Hindlimb muscle (tissue), 1 donor: ENCODE measurements at places on chromosomes 12 and 14. TPM values are rescaled to one million over a fixed set of nuclear protein-coding genes. Genes with fewer than 3 reads are reported as not detected.

CLEC4A gene
- polyA plus RNA-seq, result 2.7 TPM

DNA sequence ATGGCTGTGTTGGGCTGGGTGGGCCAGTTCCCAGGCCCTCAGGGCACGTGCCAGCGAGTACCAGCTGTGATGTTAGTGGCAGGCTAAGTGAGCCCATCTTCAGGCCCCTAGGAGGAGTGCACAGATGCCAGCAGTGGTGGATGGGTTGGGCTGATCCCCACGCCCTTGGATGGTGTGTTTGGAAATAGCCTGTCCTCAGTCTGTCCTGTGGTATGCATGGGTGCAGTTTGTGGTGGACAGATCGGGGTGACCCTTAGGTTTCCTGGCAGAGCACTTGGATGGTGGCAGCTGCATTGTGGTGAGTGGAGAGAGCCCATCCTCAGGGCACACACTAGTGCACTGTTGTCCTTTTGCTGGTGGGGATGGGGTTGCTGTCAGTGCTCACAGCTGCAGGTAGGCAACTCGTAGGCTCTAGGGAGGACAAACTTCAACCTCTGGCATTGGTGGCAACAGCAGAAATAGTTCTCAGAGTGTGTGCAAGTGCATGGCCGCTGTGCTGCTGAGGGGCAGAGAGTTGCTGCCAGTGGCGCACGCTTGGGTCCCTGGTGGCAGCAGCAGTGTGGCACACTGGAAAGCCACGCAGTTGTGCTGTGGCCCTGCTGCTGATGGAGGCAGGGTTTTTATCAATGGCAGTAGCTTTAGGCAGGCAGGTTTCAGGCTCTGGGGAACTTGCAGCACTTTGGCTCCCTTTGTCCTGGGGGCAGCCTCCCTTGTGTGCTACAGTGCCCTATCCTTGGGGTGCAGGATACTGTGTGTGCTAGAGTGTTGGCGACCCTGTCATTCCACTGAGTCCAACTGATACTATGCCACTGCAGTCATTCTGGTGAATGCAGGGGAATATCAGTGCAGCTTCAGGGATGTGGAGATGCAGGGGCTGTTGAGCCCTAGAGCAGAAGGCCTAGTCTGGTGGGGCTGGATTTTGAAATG lies 65.5 kb downstream of the FBXO33 start:
- DNase-seq, result no peak

DNA sequence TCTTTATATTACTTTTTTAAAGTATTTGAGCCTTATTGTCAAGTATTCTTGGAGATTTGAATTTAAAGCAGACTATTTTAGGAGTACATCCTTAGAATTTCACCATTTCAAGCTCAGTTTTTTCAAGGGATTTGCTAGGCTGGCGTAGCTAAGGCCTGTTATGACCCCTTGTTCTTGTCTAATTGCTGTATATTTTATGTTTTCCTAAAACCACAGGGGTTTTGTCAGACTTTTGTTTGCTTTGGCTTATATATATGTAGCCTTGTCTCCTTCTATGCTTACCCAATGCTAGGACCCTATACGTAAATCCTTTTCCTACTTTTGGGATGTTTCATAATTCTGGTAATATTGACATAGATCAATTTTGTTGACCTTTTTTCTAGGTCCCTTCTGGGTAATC lies 147.0 kb upstream of the SYT10 start:
- no peak for DNase-seq

CLEC4D gene
- polyA plus RNA-seq, result not detected

EPYC gene
- not detected for polyA plus RNA-seq

DNA sequence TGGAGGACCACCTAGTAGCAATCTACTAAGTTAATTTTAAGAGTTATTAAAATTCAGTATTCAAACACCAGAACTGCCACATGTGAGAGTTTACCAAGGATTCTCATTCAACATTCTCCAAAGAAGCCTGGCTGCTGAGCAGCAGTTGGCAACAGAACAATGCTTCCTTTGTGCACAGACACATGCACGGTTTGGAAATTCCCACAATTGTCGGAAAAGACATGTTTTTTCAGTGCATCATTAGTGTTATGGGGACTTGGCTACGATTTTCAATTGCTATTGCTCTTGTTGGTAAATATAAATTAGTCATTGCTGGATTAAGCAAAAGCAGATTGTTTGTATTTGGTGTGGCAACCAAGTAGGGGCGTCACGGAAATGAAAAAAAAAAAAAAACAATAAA lies 22.2 kb downstream of the ST8SIA1 start:
- DNase-seq, result peak; percentile 82

GRCh38 chr12:50934981-50935807 lies 17.1 kb upstream of the HIGD1C start:
- no peak for DNase-seq

- no peak for DNase-seq
Observed at GRCh38 chr14:50501642-50502041, 30.7 kb downstream of the MAP4K5 start.

- DNase-seq, result peak; percentile 68
Observed at GRCh38 chr14:31877255-31877798, 199.8 kb upstream of the ARHGAP5 start.

GRCh38 chr12:31323391-31324115 lies 2.4 kb downstream of the SINHCAF start:
- peak; percentile 32 for DNase-seq

KRT75 gene
- not detected for polyA plus RNA-seq

DNA sequence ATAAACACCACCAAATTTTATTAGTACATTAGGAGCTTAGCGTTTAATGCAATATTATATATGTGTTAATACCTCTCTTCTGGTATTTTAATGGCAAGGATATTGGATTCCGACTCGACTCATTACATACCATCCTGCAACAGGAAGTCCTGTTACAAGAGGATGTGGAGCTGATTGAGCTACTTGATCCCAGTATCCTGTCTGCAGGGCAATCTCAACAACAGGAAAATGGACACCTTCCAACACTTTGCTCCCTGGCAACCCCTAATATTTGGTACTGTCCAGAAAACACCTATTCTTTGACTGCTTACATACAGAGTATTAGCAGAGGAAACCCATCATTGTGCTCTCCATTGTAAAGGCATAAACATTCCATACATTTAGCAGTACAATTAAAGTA lies 45.2 kb downstream of the VEZT start:
- DNase-seq, result peak; percentile 11

GRCh38 chr14:74552623-74553022 lies 59.1 kb downstream of the ISCA2 start:
- peak; percentile 47 for DNase-seq

UNC119B gene
- 11.0 TPM for polyA plus RNA-seq

DNA sequence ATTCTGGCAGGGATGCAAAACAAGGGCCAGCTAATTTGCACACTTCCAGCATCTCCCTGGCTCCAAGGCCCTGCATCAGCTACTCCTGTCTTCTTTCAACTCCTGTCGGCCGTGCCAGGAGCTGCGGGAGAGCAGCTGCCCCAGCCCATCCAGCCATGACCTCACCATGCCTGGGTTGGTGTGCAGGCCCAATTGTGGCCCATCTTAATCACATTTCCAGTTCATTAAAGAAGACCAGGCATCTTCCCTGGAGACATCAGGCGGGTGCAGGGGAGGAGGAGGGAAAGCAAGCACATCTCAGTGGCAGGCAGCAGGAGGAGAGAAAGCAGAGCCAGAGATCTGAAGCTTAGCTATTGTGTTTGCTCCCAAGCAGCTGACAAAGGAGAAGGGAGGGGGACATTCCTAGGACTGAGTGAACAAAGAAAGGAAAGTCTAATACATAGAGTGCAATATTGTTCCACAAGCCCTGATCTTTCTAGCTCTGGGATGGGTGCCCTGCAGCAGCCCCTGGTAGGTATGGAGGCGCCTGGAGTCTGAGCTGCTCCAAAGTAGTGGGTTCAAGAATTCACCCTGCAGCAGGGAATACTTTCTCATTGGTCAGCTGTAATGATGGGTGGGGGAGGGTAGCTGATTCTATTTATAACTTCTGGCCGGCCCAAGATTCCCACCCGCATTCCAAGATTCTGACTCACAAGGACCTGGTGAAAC lies 40.1 kb downstream of the VWF start:
- no peak for DNase-seq

GRCh38 chr14:51511265-51511664 lies 140.4 kb upstream of the FRMD6 start:
- no peak for DNase-seq

DNA sequence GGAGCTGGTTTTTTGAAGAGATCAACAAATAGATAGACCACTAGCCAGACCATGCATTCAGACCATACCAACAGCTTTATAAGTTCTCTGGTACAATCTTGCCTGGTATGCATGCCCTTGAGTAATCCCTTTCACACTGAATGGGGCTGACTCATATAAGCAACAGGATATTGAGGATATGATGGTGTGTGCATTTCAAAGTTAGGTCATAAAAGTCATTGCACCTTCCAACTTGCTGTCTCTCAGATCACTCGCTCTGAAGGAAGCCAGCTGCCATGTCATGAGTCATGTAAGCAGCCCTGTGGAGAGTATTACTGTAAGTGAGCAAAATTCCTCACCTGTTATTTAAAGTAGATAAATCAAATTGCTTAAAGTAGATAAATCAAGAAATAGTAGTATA lies 45.0 kb upstream of the OR6J1 start:
- DNase-seq, result no peak

PPM1A gene
- polyA plus RNA-seq, result 69.0 TPM

MFAP5 gene
- polyA plus RNA-seq, result 89.8 TPM

STRN3 gene
- 44.3 TPM for polyA plus RNA-seq

MYH6 gene
- 3.2 TPM for polyA plus RNA-seq

INHBE gene
- 0.90 TPM for polyA plus RNA-seq

- no peak for DNase-seq
Observed at GRCh38 chr14:55123852-55124639, 5.0 kb upstream of the LGALS3 start.

- peak; percentile 77 for DNase-seq
Observed at GRCh38 chr14:75132382-75133086, 5.7 kb upstream of the NEK9 start.

DNA sequence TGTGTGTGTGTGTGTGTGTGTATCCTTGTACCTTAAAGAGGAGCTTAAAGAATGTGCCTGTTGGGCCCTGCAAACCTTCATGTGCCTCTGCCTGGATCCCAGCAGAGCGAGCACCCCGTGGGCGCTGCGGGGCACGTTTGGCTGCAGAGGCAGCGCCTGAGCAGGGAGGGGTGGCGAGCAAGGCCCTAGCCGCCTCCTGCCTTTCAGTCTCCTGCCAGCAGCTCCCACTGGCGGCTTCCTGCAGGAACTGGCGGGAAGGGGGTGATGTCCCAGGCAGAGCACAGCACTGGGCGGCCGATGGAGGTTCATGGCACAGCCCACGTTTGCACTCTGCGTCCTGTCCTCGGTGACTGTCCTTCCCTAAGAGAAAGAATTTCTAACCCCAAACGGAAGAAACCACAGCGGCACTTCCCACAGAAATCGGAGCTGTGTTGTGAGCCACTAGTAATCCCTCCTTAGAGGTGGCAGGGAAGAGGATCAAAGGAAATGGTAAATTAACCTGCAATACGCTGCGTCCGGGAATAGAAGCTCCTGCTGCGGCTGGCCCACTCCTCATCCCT lies 19.8 kb downstream of the ZBTB42 start:
- no peak for DNase-seq

DNA sequence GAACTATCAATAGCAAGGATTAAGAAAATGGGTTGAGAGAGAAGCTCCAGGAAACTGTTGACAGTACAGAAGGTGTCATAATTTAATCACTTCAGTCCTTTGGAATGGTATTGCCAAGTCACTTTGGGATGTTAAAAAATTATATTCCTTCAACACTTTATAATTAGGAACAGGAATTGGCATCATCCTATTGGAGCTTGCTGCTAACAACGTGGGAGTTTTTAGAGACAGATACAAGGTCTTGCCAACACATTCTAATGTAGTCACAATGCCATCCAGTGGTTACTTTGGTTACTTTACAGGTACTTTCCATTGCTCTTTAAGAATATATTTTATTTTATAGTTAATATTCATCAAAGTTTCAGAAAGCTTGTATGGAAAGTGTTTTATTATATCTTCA lies 310.1 kb downstream of the SYT1 start:
- DNase-seq, result peak; percentile 10

SPTB gene
- polyA plus RNA-seq, result 215 TPM

- no peak for DNase-seq
Observed at GRCh38 chr14:64918216-64918615, 4.0 kb downstream of the CHURC1 start.

RAP1B gene
- polyA plus RNA-seq, result 84.4 TPM

DNA sequence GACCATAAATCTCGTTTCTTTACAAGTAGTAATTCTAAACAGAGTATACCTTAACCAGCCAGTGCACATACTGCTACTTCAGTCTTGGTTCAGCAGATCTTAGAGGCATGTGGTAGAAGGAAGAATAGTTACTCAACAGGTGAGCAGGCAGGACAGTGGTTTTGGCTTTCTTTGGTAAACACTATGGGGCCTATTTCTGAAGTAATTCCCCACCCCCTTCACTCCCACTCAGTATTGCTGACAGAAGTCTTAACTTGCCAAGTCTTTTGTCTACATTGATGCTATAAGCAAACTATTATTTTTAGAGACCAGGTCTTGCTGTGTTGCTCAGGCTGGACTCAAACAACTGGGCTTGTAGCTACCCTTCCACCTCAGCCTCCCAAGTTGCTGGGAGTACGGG lies 68.5 kb downstream of the FBXO34 start:
- no peak for DNase-seq

DEPDC4 gene
- polyA plus RNA-seq, result 2.3 TPM

GRCh38 chr12:67689385-67689784 lies 40.8 kb downstream of the DYRK2 start:
- DNase-seq, result no peak

NEUROD4 gene
- not detected for polyA plus RNA-seq

- DNase-seq, result peak; percentile 46
Observed at GRCh38 chr12:111597831-111598636, 1.1 kb downstream of the ATXN2 start.

JAG2 gene
- 52.1 TPM for polyA plus RNA-seq

GRCh38 chr14:61385002-61385685 lies 63.8 kb downstream of the PRKCH start:
- DNase-seq, result no peak

PLEKHD1 gene
- 0.62 TPM for polyA plus RNA-seq

ACOT6 gene
- polyA plus RNA-seq, result 0.19 TPM

RPL10L gene
- not detected for polyA plus RNA-seq

- no peak for DNase-seq
Observed at GRCh38 chr12:57162553-57163125, 15.2 kb upstream of the LRP1-AS start.

DNA sequence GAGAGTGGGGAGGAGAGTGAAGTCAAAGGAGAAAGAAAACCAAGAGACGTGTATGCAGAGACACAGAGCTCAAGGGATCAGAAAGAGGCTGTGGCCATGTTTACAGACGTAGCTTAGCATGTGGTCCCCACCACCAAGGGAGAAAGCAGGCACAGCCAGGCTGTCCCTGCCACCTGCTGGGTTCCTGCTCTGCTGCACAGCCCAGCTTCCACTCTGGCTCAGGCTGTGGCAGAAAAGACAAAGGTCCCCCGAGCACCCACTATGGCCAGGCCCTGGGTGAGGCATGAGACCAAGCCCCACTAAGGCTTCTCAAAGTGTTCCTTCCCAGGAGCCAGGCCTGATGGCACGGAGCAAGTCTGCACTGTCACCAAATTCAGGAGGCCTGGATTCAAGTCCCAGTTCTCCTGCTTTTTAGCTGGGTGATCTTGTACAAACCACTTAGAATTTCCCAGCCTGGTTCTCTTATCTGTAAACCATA lies 25.9 kb upstream of the COL2A1 start:
- DNase-seq, result no peak

GRCh38 chr12:115794659-115795081 lies 482.8 kb downstream of the MED13L start:
- DNase-seq, result no peak

GRCh38 chr12:102528111-102528510 lies 47.7 kb upstream of the IGF1 start:
- DNase-seq, result no peak
